ENCODE measurements at places on chromosomes 13 and 19.

DNA sequence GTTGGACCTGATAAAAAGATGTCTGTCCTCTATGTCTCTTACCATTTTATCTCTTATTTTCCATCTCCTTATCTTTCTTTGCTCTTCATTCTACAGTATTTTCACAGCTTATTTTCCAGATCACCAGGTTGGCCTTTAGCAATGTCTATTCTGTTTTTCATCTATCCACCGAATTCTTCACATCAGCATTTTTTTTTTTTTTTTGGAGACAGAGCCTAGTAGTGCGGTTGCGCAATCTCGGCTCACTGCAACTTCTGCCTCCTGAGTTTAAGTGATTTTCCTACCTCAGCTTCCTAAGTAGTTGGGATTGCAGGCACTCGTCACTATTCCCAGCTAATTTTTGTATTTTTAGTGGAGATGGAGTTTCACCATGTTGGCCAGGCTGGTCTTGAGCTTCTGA lies 49.0 kb downstream of the DNAJC15 start:
- DNase-seq = no peak

GRCh38 chr19:58009301-58009665 lies 6.7 kb upstream of the ZNF606 start:
- no peak for DNase-seq

DNA sequence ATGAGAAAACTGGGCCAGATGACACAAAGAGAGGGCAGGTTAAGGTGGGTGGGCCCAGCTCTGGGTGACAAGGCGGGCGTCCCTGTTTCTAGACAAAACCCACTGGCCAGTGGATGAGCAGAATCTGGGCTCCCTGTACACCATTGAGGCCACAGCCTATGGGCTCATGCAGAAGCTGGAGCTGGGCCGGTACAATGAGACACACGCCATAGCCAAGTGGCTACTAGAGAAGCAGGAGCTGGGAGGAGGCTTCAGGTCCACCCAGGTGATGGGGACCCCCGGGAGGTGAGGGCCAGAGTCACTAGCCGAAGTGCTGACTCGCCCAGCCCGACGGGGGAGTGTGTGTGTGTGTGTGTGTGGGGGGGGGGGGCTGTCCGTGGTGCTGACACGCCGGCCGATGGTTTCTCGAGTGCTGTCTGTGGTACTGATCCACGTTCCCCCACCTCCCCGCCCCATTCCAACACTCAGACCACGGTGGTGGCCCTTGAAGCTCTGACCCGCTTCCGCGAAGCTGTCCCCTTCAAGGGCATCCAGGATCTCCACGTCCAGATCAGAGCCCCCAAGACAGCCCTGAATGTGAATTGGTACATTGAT lies 24.3 kb upstream of the SHFL start:
- DNase-seq = no peak

- DNase-seq = no peak
These were observed 3.1 kb upstream of the C13orf46 start for GRCh38 chr13:113976711-113977684.

DNA sequence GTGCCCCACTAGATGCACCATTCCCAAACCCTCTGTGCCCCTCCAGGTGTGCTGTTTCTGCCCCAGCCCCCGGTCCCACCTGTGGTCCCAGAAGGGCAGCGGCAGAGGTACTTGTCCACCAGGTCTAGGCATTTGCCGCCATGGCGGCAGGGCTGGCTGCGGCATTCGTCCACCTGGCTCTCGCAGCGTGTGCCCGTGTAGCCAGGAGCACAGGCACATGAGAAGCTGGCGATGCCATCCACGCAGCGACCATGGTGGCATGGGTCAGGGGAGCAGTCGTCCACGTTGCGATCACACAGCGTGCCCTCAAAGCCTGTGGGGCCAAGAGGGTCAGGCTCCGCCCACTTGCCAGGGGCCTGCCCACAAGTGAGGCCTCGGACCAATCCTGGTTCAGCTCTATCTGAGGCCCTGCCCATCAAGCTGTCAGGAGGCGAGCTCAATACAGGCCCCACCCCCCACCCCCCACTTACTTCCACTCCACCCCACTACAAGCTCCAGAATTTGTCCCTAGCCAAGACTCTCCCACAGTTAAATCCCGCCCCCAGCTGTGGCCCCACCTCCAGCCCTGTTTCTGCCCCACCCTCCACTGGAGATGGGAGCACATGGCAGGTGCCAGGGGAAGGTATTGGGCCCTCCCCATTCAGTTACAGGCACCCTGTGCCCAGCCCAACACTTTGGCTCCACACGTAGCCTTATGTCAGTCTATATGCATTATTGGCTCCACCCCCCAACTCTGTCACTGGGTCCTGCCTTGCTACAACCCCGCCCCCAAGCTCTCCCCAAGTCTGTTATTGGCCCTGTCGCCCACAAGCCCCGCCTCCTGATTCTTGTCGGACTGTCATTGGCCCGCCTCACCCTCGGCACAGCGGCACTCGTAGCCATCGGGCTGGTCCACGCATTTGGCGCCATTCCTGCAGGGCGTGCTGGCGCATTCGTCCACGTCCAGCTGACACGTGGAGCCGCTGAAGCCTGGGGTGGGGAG lies 13.5 kb downstream of the NOTCH3 start:
- no peak for DNase-seq

- DNase-seq = no peak
These were observed 1.1 kb downstream of the TRIM13 start for GRCh38 chr13:49997955-49998354.

- no peak for DNase-seq
These were observed 366.2 kb downstream of the DNAJC15 start for GRCh38 chr13:43389573-43389972.

GRCh38 chr13:73738626-73739025 lies 395.6 kb downstream of the KLF12 start:
- DNase-seq = no peak

Measured in HuH-7 (cell line).